ENCODE measurements at places on chromosomes 6 and 20.

- no peak for DNase-seq
Measured at GRCh38 chr6:160269023-160269521, 10.5 kb upstream of the SLC22A2 start.

- DNase-seq, result no peak
Measured at GRCh38 chr20:40926928-40927327, 101.7 kb upstream of the TOP1 start.

DNA sequence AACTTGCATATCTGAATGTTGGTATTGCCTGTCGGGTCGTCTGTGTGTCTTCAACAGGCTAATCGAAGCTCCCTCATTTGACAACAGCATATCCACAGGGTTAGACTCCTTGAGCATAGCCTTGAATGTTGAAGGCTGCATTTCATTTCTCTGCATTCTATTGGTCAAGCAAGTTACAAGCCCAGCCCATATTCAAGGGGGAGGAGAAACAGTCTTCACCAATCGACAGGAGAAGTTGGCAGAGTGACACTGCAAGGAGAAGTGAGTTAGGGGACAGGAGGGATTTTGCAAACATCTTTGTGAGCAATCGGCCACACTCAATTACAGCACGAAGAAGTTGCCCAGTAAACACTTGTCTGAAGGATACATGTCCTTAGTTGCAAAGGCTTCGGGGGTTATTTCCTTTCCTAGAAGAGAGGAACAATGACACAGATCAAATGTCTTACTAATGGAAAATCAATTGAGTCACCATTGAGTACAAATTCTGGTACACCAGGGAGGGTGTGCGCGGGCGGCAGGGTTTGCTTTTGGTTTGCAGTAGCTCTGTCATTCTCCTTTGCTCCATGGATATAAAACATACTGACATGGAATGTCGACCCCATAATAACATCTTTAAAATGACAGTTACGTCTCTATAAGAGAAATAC is 60.6 kb upstream of the NT5E start:
- DNase-seq, result no peak

DNA sequence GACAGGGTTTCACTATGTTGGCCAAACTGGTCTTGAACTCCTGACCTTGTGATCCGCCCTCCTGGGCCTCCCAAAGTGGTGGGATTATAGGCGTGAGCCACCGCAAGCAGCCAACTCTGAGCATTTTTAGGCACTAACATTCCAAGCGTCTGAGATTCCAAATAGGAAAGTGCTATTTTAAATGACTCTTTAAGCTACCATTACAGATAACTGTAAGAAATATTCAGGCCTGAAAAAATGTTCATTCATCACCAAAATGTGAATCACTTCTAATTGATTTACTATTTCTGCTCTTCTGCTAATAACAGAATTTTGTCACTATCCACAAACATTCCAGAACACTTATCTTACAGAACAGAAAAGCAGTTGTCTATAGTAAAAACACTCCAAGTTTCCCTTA is 106.5 kb downstream of the BACH2 start:
- DNase-seq, result no peak

GRCh38 chr6:166588691-166589336 is 2.3 kb upstream of the RAMACL start:
- DNase-seq, result no peak

DNA sequence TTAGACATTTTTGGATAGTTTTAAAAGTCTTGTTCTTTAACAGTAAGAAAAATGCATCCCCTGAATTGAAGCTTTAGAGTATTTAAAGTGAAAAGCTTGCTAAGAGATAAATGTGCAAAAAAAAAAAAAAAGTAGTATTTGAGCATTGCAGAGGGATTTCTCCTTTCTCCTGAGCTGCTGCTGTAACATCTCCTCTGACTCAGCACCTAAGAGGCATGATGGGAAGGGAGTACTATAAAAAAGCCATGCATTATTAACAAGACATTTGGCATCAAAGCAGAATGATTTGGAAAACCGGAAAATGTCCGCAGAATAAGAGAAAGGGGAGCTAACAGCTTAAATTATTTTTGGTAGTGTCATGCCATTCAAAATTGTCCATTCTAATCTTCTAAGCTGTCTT is 27.9 kb downstream of the B4GALT5 start:
- no peak for DNase-seq

GRCh38 chr6:4805553-4806336 is 29.5 kb downstream of the CDYL start:
- DNase-seq, result no peak

- no peak for DNase-seq
Measured at GRCh38 chr6:151095538-151096254, 144.1 kb upstream of the AKAP12 start.

DNA sequence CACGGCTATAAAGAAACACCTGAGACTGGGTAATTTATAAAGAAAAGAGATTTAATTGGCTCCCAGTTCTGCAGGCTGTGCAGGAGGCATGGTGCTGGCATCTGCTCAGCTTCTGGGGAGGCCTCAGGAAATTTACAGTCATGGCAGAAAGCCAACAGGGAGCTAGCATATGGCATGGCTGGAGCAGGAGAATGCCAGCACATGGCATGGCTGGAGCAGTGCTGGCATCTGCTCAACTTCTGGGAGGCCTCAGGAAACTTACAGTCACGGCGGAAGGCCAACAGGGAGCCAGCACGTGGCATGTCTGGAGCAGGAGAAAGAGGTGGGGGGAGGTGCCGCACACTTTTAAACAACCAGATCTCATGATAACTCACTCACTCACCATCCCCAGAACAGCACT is 32.5 kb upstream of the DACT2 start:
- DNase-seq, result no peak

DNA sequence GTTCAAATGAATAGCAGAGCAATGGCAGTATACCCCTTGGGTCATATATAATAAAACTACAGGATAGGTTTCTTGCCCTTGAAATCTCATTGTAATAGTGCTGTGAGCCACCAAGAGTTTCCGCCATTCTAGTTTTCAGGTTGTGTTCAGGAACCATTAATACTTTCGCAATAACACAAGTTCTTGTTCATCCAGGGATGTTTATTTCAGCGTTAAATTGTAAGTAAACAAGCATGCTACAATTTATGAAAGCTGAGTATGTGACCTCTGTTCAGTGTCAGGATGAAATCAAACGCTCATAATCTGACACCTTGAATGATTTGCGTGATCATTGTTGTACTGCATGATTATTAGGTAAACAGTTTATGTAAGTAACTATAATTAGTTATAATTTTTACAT is 22.8 kb downstream of the ANKS1A start:
- DNase-seq, result no peak

DNA sequence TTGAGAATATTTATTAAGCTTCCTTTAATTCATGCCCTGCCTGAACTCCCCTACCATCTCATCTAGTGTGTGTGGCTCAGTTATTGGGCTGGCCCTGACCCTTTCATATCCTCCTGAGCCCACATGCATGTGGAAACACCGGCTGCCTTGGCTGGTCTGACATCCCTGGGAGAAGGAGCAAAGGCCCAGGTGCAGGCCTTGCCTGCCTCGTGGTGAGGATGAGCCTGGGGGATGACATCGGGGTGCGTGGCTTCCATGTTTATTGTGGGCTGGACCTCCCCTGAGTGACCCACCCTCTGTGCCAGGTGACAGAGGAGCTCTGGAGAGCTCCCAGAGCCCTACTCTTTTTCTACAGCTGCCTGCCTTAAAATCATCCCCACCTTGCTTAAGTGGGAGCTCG is 69.1 kb downstream of the FOXA2 start:
- DNase-seq, result no peak

- DNase-seq, result no peak
Measured at GRCh38 chr20:63568986-63569949, 4.8 kb downstream of the HELZ2 start.

GRCh38 chr6:135451617-135452190 is 45.8 kb downstream of the AHI1 start:
- no peak for DNase-seq

- DNase-seq, result peak; percentile 74
Measured at GRCh38 chr6:108557494-108558371, 3.0 kb upstream of the FOXO3 start.

DNA sequence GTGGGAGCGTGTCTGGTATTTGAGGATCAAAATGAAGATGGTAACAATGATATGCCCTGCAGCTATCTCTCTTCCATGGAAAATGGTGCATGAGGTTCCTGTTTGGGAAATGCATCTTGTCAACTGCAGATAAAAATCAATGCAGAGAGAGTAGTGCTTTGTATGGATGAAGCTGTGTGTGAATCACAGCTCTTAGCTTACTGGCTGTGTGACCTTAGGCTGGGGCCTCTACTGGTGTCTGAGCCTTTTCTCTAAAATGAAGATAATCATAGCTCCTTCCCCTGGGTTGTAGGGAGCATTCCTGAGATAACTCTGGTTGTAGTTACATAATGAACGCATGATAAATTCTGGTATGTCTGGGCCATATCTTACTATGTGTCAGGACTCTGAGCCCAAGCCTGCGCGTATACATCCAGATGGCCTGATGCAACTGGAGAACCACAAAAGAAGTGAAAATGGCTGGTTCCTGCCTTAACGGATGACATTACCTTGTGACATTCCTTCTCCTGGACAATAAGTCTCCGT is 19.6 kb downstream of the ANGPT4 start:
- no peak for DNase-seq

DNA sequence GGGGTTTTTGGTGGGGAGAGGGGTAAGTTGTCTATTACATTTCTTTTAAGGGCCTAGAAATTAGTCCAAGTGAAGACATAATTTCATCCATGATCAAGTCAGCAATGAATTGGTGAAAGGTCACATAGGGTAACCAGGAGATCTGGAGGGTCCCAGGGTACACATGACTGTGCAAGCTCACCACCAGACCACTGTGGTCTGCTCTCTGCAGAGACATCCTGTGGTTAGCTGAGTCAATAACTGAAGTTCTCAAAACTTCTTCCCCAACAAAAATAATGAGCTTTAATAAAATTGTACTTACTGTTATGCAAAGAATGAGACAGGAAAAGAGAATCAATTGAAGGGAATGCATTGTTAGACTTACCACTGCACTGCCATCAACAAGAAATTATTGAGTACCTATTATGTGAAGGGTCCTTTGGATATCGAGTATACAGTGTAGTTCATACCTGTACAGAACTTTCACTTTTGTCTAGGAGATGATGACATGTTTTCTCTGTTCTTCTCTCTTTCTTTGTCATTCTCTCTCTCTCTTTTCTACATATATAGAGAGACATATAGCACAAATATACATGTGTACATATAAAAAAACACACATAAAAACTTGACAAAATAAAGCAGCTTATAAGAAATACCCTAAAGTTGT is 209.8 kb downstream of the GJA1 start:
- DNase-seq, result no peak

GRCh38 chr6:89979481-89980119 is 85.3 kb downstream of the GJA10 start:
- DNase-seq, result no peak

DNA sequence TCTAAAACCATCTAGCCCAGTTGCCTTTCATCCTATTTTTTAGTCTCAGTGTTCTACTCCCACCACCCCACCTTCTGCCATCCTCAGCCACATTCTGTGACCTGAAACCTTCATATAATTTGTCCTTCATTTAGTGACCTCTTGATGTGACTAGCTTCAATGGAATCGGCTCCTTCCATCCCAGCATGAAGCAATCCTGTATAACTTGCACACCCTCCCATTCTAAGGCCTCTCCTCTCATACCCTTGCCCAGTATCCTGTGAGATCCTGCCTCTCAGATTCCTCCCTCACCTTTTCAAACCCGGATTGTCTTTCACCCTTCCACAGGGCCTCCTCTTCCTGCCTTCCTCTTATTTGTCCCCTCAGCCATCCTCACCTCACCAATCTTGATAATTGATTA is 3.1 kb downstream of the ZNF76 start:
- no peak for DNase-seq

DNA sequence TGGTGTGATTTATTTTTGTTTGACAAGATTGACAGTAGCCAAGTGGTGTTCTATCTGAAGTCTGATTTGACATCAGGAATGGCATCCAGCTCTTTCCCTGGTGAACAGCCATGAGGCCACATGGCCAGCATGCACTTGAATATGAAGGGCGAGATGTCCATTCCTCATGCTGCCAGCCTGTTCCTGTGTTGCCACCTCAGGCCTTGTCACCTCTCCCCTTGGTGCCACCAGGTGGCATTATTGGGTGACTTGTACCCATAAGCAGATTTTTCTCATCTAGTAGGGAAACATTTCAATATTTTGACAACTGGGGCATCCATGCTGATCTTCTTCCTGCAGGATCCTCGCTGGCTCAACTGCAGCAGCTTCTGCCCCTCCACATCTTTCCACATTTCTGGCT is 199.1 kb downstream of the ERMARD start:
- no peak for DNase-seq

DNA sequence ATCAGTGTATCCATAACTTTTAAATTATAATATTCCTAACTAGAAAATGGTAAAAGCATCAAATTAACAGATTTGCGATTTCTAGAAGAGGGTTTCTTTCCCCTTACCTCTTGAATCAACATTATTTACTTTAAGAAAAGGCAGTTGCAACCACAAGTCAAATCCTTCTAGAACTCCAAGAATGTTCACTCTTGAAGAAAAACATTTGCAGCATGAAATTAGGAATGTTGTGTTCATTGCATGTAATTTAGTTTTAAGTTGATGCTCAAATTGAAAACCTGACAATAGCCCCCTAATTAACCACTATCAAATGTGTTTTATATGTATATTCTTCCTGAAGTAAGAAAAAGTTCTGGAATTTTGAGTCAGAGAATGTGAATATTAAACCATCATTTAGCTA is 2.3 kb upstream of the REV3L start:
- no peak for DNase-seq

- no peak for DNase-seq
Measured at GRCh38 chr6:119012521-119012920, 65.9 kb downstream of the FAM184A start.

GRCh38 chr6:54267798-54268197 is 40.4 kb upstream of the TINAG start:
- DNase-seq, result no peak

DNA sequence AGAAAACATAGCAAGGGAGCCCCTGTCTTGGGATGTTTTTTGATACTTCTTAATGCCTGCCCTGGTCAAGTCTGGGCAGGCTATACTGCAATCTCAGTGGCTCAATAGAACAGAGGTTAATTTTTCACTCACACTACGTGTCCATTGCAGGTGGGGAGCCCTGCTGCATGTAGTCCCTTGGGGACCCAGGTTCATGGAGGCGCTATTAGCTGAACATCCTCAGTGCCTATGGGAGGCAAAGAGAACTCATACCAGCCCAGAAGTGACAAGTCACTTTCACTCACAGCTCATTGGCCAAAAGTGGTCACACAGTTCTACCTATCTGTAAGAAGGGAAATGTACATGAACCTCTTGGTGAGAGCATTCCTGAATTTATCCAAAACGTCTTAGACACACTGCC is 23.2 kb downstream of the CGA start:
- DNase-seq, result no peak

GRCh38 chr6:24607310-24608105 is 38.5 kb downstream of the KIAA0319 start:
- DNase-seq, result no peak

- no peak for DNase-seq
Measured at GRCh38 chr6:26408828-26409730, 7.0 kb downstream of the BTN3A1 start.
